Stimulated activated CD8-positive, alpha-beta memory T cell treated with anti-CD3 and anti-CD28 coated beads, Interleukin-7, amount 100 ng/mL, for 4 hours (primary cell): ENCODE measurements at places on chromosomes 2 and 18.

GRCh38 chr18:70195014-70195614 is 10.4 kb downstream of the RTTN start:
- no peak for DNase-seq

- DNase-seq = no peak
Measured at GRCh38 chr2:231900972-231901371, 25.2 kb downstream of the NPPC start.

DNA sequence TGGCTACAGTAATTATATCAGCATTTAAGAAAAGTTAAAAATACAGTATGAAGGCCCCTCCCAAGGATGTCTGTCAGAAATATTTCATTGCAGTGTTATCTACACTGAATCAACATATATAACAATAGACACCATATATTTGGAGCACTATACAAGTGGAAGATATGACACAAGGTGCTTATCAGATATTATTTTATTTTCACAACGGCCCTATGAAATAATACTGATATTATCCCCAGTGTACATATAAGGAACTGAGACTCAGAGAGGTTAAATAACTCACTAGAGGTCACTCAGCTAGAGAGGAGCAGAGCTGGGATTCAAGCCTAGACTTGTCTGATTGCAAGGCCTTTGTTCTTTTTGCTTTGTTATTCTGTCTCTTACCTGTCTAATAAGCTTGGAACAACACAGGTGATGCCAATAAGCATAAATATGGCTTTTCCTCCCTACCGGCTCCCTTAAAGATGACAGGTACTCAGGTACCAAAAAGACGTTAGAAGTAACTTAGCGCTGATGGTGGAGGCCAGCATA is 4.7 kb upstream of the SLC40A1 start:
- no peak for DNase-seq

DNA sequence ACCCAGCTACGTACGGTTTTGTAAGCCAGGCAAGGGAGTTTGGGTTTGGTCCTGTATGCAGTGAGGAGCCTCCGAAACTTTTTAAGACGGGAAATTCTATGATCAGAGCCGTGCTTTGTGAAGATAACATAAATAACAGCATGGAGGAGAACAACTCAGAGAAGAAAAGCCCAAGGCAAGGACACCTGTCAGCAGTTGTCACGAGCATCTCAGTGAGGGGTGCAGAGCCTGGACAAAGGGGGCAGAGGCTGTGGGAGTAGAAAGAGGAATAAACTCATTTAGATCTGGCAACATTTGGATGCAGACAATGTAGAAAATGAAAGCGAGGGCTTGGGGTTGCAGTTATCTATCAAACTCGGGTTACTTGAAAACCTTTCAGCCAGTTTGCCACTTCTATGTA is 64.5 kb downstream of the CAVIN2 start:
- DNase-seq = no peak

GRCh38 chr18:35577045-35577848 is 4.3 kb upstream of the GALNT1 start:
- no peak for DNase-seq

DNA sequence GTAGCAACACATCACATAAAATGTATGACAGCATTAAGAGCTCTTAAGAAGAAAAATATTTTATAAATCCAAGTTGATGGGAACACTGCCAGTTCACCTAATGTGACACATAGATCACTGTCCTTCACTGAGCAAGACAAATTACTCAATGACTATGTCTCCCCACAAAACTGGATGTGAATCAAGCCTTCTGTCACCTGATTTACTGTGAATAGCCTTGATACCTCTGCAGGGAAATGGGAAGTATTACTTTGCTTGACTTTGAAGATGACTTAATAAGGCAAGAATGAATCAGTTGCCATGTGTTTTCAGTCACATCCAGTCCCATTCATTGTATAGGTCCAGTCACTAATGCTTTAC is 94.6 kb downstream of the NYAP2 start:
- no peak for DNase-seq

- DNase-seq = no peak
Measured at GRCh38 chr2:190831941-190832340, 48.7 kb upstream of the GLS start.

GRCh38 chr2:437756-438393 is 150.0 kb upstream of the ALKAL2 start:
- DNase-seq = peak; percentile 36

GRCh38 chr2:30155202-30155601 is 8.4 kb downstream of the YPEL5 start:
- no peak for DNase-seq

DNA sequence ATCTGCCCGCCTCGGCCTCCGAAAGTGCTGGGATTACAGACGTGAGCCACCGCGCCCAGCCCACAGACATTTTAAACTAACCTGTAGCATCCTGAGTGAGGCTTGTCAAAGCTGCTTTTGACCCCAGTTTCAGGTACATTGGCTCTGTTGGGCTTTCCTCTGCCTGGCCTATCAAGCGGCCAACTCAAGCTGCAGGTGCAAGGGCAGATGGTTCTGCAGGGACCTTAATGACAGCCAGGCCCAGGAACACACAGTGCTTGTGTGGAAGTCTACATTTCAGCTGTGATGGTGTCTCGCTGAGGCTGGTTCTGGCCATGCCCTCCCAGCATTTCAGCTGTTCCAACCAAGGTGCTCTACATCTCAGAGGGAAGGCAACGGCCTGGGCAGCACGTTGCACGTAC is 18.4 kb downstream of the INPP4A start:
- no peak for DNase-seq

DNA sequence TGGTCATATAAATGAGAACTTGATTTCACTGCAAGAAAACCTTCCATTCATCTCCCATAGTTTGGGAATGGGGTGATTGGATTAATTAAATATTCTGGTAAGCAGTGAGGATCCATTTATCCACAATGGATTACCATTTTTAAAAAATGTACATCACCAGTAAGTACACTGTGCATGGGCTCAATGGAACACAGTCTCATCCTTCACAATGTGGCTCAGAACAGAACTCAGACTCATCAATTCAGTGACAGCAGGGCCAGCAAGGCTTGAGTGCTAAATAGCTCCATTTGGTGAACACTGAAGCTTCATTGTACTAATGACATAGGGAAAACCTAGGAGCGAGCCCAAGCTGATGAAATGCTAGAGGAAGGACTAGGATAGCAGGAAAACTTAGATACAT is 223.8 kb downstream of the CMPK2 start:
- DNase-seq = no peak
